ENCODE measurements at places on chromosomes 1 and 21.

DNA sequence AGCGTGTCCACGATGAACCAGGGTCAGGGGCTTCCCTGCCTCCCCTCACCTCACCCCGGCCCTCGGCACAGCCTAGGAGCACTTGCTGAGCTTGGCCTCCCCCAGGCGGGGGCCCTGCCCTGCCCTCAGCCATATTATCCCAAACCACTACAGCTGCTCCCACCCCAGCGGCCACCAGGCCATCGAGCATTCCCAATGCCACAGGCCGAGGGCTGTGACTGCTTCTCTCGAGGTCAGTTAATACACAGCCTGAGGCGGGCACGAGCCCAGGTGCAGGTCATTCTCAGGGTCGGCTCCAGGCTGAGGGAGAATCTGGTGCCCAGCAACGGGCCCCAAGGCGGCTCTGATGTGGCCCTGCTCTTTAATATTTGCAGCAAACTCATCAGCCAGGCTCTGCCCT is 8.4 kb upstream of the GPR153 start:
- no peak for DNase-seq

DNA sequence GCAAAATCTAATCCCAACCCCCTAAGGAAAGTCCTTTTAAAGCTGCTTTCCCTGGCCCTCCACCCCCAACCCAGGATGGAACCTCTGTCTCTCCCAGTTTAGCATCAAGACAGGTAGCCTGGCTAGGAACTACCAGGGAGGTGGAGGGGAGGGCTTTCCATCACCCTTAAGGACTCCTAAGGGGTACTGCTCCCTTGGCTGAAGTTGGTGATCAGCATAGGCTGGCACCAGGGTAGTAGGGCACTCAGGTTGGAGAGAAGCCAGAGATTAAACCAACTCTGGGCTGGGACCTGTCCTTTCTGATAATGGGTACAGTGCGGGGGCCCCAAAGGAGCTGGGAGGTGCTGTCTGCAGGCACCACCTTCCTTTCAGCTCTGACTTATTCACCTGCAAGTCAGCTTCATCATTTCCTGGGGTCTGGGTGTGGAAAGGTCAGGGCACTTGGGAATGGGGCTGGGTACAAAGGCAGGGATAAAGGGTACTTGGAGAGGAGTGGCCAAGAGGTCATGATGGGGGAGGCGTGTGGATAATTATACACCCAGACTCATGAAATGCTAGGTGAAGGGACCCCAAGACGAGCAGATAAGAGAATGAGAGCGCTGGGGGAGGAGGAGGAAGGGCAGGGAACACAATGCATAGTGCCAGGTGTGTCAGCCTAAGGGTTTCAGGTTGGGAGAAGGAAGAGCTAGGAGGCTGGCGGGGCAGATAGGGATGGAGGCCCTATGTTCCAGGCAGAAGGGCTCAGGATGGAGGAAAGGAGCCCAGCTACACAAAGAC is 1.2 kb downstream of the ARHGEF2 start:
- no peak for DNase-seq

- no peak for DNase-seq
These were observed 96.0 kb upstream of the BTG3 start for GRCh38 chr21:17708522-17709265.

DNA sequence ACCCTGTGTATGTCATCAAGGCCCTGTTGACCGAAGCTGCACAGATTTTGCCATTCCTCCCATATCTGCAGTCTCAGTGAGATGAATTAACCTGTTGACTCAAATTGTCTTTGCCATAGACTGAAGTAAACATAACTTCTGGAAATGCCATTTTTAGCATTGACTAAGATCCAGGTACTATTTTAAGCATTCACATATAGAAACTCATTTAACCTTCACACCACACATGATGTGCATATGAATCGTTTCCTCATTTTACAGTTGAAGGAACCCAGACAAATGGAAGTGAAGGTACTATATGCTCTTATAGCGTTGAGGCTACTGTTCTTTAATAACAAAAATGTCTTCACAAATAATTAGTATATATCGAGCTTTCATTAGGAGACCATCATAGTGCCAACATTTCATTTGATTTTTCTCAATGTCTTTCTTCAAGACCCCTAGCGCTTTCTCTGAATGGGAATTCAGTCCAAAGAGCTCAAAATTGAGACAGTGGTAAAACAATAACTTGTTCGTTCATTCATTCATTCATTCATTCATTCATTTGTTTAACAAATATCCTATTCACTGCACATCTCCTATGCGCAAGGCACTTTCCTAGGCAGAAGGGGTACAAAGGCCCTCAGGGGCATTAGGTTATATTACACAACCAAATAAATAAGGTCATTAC is 444.7 kb downstream of the ADGRL2 start:
- DNase-seq = no peak

DNA sequence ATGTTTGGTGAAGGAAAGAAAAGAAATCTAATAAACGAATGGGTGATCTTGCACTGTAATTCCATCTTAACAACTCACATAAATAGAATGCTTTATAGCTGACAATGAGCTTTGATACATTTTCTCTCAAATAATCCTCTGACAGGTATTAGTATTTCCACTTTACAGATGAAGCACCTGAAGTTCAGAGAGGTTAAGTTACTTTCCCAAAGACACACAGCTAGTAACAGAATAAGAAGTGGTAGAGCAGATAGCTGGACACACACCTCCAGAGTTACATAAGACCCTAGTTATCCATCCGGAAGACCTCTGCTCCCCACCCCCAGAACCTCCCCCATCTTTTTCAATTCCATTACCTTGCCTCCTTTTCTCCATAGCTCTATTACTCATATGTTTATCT is 213.3 kb upstream of the ZC3H12A start:
- no peak for DNase-seq

- no peak for DNase-seq
These were observed 88.1 kb upstream of the CACYBP start for GRCh38 chr1:174911606-174912005.

GRCh38 chr21:36976228-36976861 is 9.9 kb upstream of the HLCS start:
- DNase-seq = no peak

DNA sequence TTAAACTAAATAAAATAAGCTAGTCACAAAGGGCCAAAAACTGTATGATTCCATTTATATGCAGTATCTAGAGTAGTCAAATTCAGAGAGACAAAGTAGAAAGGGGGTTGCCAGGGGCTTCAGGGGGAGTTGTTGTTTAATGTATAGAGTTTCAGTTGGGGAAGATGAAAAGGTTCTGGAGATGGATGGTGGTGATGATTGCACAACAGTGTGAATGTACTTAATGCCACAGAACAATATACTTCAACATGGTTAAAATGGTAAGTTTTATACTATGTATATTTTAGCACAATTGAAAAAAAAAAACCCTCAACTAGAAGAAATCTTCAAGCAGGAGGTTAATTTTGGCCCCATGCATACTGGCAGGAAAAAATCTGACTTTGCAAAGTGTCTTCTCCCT is 24.3 kb downstream of the VAV3 start:
- no peak for DNase-seq

GRCh38 chr21:15050568-15051377 is 14.0 kb downstream of the NRIP1 start:
- DNase-seq = no peak

- DNase-seq = no peak
These were observed 538.8 kb downstream of the MATN1 start for GRCh38 chr1:30184393-30185141.

- DNase-seq = no peak
These were observed 534.3 kb downstream of the PLPP3 start for GRCh38 chr1:56045062-56045461.

- DNase-seq = no peak
These were observed 21.1 kb downstream of the ROR1 start for GRCh38 chr1:63794939-63795378.

- DNase-seq = no peak
These were observed 21.6 kb upstream of the RCOR3 start for GRCh38 chr1:211237579-211237978.

DNA sequence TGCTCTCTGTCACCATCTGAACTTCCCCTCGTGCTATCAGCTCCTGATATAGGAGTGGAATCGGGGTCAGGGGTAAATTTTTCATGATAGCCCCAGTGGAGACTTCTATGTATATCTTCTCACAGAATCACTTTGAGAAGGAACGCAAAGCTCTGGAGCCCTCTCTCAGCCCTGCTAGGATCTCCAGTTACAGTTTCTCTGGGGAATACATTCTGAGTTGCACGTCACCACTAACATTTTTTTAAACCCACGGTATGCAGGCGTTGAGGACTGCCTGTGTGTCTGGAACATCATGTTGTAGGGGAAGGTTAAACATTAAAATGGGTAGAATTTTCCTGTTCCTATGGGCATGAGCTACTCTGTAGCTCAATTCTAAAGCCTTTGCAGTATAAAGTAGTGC is 116.4 kb upstream of the FAM78B start:
- no peak for DNase-seq

DNA sequence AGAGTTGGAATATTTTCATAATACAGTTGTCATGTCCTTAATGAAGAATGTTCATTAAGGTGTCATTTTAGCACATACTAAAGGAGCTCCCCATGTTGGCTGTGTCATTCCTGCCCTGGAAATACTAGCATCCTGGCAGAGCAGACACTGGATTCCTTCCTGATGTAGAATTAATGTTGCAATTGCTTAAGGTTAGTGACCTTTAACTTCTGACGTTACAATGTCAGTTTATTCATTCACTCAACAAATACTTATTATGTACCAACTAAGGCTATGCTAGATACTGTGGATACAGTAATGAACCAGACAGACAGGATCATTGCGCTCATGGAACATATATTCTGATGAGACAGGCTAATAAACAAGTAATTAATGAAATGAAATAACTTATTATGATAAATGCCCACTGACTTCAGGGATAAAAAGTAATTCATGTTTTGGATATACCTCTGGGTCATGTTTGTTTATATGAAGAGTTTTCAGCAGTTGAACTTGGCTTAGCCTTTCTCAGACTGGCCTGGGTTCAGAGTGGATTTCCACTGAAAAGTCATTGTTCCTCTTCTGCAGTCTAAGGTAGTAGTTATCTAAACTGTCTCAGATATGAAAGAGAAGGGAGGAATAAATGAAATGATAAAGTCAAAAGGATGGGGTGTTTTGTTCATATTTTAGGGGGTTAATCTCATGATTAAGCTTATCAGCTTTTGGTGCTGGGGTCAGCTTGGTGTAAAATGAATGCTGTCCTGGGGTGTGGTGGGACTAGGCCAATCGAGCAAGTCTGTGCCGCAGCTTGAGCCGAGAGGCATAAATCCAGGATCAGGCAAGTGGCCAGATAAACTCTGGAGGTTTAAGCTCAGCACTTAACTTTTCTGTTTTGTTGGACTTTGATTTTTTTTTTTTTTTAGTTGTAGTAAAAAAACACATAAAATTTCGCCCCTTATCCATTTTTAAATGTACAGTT is 43.3 kb upstream of the KCNQ4 start:
- DNase-seq = no peak

All from activated CD4-positive, CD25-positive, alpha-beta regulatory T cell treated with anti-CD3 and anti-CD28 coated beads, Interleukin-2, amount 50 U/mL, for 72 hours (primary cell).